Left cardiac atrium (tissue), 4 donors: ENCODE measurements at places on chromosomes 4 and X. TPM values are rescaled to one million over a fixed set of nuclear protein-coding genes. Genes with fewer than 3 reads are reported as not detected.

GRCh38 chrX:68936608-68937007 is 107.8 kb downstream of the EFNB1 start:
- no peak for DNase-seq

DNA sequence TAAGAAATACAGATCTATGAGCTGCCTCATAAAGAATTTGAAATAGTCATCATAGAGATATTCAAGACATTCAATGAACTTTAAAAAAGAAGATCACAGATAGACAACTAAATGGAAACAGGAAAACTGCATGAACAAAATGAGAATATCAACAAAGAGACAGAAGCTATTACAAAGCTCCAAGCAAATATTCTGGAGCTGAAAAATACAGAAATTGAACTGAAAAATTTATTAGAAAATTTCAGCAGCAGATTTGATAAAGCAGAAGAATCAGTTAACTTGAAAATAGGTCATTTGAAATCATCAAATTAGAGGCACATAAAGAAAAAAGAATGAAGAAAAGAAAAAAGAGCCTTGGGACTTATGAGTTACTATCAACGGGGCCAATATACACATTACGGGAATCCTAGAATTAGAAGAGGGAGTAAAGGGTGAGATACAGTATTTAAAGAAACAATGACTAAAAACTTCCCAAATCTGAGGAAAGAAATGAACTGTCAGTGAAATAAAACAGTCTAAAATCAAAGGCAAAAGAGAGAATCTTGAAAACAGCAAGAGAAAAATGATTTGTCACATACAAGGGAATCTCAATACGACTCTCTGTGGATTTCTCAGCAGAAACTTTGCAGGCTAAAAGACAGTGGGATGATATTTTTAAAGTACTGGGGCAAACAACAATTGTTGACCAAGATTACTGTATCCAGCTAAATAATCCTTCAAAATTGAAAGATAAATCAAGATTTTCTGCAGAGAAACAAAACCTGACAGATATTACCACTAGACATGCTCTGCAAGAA is 641.6 kb downstream of the ANKRD50 start:
- DNase-seq, result no peak

DNA sequence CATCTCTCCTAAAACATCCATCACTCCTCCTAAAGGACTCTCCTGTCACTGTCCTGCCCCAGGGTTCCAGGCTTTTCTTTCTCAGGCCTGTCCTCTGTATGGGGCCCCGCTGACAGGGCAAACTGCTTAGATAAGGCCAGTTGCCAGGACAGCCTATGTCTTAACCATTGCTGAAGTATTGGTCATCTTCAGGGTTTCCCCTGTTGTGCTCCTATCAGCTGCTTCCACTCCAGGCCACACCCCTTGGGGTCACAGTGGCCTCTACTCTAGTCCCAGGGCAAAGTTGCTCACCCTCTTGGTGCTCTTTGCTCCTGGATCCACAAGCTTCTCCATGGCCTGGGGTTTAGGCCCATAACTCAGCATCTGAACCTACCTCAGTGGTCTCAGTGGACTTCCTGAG is 138.0 kb upstream of the PJA1 start:
- no peak for DNase-seq

- no peak for DNase-seq
Measured at GRCh38 chr4:98745366-98745765, 87.0 kb upstream of the TSPAN5 start.

- no peak for DNase-seq
Measured at GRCh38 chrX:455199-455598, 68.5 kb upstream of the PPP2R3B start.

DNA sequence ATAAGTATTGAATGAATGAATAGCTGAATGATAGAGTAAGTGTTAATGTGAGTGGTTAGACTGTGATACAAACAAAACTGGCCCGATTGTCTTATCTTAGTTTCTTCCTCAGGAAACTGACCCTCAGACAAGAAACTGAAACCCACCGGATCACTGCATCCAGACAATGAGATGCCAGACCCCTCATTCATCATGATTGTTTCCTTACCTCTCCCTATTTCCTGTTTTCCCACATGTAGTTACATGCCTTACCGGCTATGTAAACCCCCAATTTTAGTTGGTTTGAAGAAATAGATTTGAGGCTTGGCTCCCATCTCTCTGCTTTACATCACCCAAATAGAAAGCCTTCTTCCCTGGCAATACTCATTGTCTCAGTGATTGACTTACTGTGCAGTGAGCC is 218.9 kb upstream of the PPP1R2C start:
- no peak for DNase-seq

DNA sequence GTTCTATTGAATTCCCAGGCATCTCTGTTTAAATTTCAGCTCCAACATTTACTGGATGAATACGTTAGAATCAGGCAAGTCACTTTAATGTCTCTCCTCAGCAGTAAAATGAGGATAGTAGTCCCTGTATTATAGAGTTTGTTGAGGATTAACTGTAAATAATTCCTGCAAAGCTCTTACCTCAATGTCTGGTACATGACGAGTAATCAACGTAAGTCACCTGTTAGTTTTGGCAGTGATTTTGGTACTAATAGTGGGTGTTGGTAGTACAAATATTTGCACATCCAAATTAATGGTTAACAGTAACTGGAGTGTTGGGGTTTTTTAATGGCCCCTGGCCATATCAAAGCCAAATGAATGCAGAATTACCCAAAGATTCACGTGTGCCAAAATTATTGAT is 189.8 kb upstream of the GALNT7 start:
- DNase-seq, result no peak

- peak; percentile 19 for DNase-seq
Measured at GRCh38 chr4:150578745-150579501, 3.0 kb upstream of the MAB21L2 start.

DNA sequence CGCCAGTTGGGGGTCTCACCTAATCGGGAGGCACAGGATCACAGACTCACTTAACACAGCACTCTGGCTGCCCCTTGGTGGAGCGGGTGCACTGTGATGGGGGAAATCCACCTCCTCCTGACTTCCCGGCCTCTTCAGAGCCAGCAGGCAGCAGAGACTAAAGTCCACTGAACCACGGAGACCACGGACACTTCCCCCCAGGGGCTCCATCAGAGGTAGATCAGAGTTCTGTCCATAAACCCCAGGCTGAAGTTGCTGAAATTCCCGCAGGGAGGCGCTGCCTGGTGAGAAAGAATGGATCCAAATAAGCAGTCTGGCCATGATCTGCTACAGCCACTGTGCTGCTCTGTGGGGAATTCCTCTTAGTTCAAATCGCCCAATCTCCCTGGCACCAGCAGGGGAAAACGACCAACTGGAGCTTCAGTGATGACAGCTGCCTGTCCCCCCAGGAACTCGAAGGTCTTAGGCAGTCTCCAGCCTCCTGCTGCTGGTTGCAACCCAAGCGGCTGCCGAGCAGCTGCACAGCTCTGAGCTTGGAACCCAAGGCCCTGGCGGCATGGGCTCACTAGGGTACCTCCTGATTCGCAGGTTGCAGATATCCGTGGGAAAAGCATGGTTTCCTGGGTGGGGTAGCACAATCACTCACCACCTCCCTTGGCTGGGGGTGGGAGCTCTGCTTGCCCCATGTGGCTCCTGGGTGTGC is 106.9 kb upstream of the DCAF12L2 start:
- no peak for DNase-seq

DNA sequence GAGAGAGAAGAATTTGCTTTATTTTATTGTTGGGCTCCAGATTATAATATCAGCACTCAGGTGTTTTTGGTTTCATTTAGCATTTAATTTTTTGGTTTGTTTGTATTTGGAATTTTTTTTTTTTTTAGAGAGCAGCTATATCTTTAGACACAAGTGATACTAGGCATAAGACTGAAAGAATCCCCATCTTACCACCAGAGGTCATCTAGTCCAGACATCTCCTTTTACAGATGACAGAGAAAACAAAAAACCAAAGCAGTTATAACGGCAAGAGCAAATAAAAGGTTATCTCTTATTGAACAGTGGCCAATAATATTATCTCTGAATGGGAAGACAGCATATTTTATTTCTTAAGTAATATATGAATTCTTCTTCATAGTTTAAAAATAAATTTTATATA is 22.8 kb downstream of the USP38 start:
- DNase-seq, result no peak

GRCh38 chrX:31420711-31421151 is 348.9 kb upstream of the FTHL17 start:
- no peak for DNase-seq

DNA sequence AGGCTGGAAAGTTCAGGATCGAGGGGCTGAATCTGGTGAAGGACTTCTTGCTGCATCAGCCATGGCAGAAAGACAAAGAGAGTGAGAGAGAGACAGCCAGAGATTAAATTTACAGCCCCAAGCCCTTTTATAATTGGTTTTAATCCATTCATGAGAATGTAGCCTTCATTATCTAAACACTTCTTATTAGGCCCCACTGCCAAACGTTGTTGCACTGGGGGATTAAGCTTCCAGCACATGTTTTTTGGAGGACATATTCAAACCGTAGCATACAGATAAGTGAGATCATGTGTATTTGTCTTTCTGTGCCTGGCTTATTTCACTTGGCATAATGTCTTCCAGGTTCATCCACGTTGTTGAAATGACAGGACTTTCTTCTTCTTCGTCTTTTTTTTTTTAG is 524.7 kb downstream of the SPRY1 start:
- no peak for DNase-seq

GRCh38 chrX:155417769-155418168 is 35.9 kb downstream of the F8A2 start:
- no peak for DNase-seq

- peak; percentile 24 for DNase-seq
Measured at GRCh38 chr4:26217961-26218676, 102.7 kb upstream of the RBPJ start.

- no peak for DNase-seq
Measured at GRCh38 chr4:9880406-9881197, 99.2 kb downstream of the DRD5 start.

DNA sequence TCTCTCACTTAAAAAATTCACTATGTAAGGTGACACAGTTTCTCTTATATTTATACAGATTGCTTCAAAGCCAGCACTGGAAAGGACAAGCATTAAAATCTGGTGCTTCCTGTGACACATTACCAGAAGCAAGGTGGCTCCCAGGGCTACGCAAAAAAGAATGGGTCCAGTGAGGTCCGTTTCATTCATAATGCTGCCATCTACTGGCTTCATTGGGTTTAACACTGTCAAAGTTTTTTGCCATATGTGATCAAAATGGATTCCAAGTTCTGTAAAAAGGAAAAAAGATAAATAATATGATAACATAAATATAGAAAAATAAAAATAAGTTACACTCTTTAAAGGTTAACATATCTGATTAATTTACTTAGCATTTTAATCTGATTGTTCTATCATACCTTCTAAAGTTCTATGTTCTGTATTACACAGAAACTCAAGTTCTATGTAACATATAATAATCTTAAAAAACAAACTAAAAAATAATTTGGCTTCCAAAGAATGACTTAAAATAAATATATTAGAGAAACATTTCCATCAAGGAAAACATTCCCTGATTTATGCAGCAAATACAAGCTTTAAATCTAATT is 22.1 kb downstream of the YIPF7 start:
- no peak for DNase-seq

DNA sequence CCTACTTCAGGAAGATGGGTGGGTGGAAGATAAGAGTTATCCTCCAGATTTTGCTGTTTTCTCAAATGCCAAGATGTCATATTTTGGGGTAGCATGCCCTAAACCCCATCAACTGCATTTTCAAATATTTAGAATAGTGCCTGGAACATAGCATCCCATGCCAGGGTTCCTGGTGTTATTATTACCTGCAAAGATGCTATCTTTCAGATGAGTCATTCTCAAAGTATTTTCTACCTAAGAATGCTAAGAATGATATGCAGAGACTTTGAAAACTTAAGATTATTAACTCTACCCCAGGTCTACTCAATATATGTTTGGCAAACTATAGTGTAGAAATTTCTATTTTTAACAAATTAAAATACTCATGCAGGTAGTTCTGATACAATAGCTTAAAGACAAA is 934.3 kb upstream of the SLIT2 start:
- DNase-seq, result no peak

The HDAC8 gene
- 14.6 TPM for total RNA-seq

The FAM9B gene
- total RNA-seq, result not detected

The BTC gene
- total RNA-seq, result 0.29 TPM

The ADGRL3 gene
- 4.9 TPM for total RNA-seq

The CLNK gene
- not detected for total RNA-seq

The CDKL2 gene
- 0.62 TPM for total RNA-seq

The TGIF2LX gene
- not detected for total RNA-seq

The CXCR3 gene
- 0.24 TPM for total RNA-seq

The PRDM5 gene
- 8.2 TPM for total RNA-seq

The CTAG1A gene
- total RNA-seq, result not detected
